ENCODE measurements at places on chromosomes 5 and 9. TPM values are rescaled to one million over a fixed set of nuclear protein-coding genes. Genes with fewer than 3 reads are reported as not detected.

DNA sequence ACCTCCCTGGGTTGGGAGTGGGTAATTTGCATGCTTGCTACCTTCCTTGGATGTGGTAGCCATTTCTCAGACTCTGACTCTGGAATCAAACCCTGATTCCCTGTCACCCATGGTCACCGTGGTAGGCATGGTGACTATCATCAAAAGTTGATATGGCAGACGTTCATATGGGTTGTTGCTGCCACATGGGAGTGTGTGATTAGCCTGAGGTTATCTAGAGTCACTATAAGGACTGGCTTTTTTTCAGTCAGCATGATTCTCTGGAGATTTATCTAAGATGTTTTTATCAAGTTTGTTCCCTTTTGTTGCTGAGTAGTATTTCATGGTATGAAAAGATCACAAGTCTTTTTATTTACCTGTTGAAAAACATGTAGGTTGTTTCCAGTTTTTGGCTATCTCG lies 7.0 kb downstream of the RCL1 start:
- DNase-seq, result no peak

The RANBP3L gene
- total RNA-seq, result not detected

DNA sequence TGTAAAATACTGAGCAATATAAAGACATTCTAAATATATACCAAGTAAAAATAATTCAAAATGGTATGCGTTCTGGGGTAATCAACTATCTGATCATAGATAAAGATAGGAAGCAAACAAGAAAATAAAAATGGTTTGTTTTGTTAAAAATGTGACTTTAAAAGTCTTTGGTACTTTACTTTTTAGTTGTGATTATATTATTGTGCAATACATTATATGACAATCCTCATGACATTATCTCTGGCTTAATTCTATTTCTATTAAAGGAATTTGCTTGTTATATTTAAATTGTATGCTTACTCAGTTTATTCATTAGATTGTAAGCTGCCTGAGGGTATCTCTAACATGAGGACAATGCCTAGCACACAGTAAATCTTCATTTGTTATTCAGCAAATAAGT lies 477.9 kb downstream of the TMEM38B start:
- no peak for DNase-seq

GRCh38 chr9:289121-289520 lies 74.5 kb downstream of the DOCK8 start:
- no peak for DNase-seq

The C9orf43 gene
- total RNA-seq, result 0.40 TPM
